Caco-2 (cell line): ENCODE measurements at places on chromosomes 7 and 10.

GRCh38 chr7:116977172-116977571 is 23.9 kb downstream of the ST7 start:
- DNase-seq: no peak

DNA sequence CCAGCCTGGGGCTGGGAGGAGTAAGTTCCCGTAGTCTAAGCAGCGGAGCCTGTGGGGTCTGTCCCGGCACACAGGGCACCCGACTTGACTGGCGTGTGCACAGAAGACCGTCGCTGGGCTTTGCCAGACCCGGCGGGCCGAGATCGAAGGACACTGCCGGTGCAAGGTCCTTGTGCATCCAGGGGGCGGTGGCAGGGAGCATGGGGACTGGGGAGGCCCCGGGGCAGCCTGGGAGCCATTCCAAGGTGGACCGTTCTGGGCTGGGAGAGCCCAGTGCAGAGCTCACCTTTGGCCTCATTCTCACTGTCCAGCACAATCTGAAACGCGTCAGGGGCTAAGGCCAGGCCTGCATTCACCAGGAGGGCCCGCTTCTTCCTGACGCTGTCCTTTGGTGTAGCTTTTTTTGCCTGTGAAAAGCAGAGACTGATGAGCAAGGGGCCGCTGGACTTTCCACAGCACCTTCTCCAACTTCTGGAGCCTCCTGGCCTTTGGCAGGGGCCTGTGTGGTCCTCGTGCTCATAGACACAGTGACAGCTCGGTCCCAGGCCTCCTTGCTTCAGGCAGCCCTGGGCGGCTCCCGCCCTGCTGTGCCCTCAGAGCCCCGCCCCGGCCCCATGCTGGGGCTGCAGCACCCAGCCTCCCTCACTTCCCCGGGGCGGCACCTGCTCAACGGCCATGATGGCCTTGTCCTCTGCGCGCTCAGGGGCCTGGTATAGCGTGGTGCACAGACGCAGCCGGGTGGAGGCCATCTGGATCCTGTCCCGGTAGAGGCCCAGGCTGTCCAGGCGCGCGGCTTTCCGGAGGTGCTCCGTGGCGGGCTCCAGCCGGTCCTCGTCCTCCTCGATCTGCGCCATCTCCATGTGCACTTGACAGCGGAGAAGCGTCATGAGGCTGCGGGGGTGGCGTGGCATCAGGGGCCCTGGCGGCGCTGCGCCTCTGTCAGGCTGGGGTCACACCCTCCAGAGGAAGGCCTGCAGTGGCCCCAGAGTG is 20.3 kb downstream of the CFAP46 start:
- no peak for DNase-seq

DNA sequence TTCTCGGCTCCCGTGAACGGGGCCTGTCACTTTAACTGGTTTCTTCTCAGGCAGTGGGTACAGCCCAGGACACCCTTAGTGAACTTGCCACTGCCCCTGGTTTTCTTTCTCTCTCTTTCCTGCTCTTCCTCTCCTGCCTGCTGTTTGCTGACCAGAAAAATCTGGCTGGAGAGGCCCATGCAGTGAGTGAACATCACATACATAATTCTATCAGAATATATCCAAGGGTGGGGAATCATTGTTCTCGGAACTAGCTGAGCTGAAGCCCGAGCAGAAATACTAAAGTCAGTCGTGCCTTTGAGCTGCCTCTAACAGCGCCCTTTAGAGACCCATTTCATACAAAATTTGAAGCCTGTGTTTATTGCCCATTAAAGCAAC is 501.5 kb upstream of the GALNT17 start:
- no peak for DNase-seq

DNA sequence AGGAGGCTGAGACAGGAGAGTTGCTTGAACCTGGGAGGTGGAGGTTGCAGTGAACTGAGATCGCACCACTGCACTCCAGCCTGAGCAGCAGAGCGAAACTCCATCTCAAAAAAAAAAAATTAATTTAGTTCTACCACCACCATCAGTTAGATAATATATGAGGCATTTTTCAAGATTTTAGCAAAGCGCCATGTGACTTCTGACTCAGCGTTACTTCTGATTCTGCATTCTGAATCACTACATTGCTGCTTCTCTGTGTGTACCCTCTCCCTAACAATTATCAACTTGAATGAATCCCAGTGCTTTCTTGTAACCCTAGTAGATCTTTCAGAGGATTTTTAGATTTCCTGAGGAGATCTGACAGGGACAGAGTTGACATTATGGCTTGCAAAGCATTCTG is 176.8 kb upstream of the SORCS1 start:
- DNase-seq: no peak

DNA sequence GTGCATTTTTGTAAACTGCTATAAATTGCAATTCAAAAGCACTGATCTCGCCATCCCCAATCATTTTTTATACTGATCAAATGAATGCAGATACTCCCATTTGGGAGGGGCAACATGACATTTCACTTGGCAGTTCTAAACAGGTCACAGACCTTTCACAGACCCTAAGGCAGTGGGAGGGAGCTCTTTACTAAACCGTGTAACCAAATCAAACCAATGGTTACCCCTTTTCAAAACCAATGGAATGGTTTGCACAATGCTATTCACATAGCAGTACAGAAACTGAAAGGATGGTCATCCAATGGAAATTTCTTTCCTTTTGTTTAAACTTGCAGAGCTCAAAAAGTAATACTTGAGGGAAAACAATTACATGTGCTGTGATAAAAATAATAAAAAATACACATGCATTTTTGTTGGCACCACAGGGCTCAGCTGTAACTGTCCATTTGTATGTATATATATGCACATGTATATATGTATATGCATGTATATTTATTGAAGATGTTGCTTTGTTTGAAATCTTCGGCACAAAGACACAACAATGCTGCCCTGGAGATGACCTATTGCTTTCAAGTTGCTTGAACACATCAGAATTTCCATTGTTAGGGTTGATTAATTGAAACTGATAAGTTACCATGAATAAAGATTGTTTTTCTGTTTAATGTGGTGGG is 14.0 kb downstream of the PTF1A start:
- DNase-seq: no peak

DNA sequence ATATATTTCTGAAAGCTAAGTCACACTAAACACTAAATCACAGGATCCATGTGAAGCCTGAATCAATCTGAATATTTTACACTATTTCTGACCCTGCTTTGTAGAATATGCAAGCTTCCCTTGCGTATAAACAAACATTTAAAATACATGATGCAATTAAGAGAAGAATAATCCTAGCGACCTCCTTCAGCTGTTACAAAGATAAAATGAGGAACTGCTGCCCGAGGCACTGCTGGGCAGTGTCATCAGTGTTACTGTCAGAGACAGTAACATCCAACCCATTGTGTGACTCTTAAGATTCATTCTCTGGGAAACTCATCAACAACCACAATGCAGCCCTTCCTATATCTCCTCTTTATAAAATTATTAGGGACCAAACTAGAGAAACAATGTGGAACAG is 61.6 kb downstream of the COBL start:
- no peak for DNase-seq

- no peak for DNase-seq
These were observed 49.9 kb downstream of the TRIM24 start for GRCh38 chr7:138510003-138510402.
